ENCODE measurements at places on chromosomes 5 and 9.
A peak's percentile ranks its signal among the peaks of the same experiment; 100 is the strongest.

DNA sequence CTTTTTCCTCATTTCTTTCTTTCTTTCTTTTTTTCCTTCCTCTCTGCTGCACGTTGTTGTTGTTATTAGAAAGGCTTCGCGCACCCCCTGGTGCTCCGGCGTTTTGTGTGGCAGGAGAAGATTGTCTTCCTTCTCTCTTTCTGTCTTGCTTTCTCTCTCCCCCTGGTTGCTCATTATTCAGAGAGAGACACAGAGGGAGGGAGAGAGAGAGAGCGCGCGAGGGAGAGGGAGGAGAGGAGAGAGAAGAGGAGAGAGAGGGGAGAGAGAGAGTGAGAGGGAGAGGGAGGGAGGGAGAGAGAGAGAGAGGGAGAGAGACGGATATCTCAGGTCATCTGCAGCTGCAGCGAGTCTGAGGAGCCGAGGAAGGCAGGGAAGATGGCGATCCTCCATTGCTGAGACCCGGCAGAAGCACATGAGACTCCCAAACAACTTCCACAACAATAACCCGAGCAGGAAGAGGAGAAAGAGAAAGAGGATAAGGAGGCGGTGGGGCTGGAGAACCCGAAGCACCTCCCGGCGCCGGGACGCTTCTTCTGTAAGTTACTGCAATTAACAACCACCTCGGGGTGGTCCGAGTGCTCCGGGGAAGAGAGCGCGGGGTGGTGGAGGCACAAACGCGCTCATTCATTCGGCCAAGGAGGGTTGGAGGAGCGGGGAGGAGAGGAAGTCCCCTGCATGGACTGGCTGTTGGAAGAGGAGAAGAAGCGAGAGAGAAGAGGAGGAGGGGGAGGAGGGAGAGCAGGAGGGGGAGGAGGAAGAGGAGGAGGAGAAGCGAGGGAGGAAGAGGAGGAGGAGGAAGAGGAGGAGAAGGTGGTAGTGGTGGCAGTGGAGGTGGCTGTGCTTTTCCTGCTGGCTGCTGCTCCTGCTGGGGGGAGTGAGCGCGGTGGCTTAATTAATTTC, at the start of gene ZNF462:
Gene ZNF462 (plus strand): TSS at position 346 of the 900 bp plus-strand sequence. CDS start 60,218 bp downstream, outside the sequence.
- peak; percentile 81 for DNase-seq

DNA sequence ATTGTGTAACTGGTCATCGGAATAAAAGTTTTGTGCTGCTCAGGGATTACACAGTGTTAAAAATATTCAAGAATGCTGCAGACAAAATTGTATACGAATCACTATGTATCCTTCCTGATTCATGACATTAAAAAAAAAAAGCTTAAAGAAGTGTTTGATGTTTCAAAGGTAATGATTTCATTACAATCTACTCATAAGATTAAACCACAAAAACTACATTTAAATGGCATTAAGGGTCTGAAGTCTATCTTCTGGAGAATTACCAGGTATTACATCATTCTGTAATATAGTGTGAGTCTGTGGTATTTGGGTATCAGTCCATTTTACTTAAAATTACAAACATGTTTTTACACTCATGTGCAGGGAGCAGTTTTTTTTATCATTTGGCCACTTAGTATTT, 324.4 kb downstream of the NDUFS4 start:
- no peak for DNase-seq

DNA sequence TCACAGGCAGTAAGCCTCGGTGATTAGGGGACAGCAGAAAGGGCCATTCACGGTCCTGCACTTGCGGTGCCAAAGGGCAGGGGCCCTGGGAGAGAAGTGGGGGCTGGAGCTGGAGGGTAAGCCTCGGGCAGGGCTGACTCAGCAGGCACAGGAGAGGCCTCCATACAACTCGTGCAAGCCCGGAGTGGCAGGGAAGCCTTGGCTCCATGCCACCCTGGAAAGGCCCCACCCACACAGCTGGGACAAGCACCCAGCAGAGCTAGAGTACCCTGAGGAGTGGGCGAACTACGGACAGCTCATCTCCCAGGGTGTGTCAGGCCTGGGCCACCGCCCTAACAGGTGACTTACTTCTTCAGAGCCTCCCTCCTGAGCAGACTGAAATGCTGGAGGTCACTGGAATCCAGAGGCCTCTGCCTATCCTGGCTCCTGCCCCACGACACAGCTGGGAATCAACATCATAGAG, 5.6 kb upstream of the CAMK2A start:
- DNase-seq: no peak

DNA sequence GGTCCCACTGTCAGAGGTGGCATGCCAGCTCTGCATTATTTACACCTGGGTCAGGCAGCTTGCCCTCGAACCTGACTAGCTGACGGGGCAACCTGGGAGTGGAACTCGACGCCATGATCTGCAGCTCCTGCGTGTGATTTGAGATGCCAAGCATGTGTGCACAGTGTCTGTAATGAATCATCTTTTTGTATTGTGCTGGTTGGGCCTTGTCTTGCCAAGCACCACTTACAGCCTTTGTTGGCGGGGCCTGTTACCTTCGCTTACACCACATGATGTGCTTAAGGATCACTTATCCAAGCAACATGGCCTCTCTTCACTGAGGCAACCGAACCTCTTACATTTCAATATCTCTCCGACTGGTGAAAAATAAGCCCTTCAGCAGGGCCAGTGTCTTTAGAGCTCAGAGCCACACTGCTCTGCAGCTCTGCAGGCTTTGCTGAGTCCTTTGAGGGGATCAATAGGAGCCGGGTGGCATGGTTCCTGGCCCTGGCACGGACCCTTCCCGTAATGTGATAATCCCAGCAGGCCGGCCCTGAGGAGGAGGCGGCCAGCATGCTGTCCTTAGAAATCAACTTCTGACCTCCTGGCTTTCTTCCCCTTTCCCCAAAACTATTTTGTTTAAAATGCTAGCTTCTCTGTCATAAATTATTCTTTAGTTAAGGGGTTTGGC, 297.7 kb upstream of the CD180 start:
- peak; percentile 61 for DNase-seq

- DNase-seq: peak; percentile 32
Observed at GRCh38 chr9:135050072-135050990, 37.1 kb upstream of the OLFM1 start.

DNA sequence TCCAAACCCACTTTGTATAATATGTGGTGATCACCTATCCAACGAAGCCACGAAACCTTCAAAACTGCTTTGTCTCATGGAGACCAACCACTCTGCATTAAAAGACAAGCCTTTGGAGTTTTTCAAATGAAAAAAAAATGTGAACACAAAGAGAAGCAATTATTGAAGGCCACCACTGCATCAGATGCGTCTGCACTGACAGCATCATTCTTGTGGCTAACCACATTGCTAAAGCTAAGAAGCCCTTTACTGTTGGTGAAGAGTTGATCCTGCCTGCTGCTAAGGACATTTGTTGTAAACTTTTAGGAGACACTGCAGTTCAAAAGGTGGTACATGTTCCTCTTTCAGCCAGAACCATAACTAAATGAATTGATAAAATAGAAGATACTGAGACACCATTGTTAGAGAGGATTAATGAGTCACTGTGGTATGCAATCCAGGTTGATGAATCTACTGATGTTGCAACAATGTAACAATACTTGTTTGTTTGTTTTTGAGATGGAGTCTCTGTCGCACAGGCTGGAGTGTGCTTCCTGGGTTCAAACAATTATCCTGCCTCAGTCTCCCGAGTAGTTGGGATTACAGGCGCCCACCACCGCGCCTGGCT, 45.4 kb downstream of the TAF11L14 start:
- no peak for DNase-seq

- no peak for DNase-seq
Observed at GRCh38 chr5:178872302-178872701, 12.5 kb downstream of the ZNF354B start.

DNA sequence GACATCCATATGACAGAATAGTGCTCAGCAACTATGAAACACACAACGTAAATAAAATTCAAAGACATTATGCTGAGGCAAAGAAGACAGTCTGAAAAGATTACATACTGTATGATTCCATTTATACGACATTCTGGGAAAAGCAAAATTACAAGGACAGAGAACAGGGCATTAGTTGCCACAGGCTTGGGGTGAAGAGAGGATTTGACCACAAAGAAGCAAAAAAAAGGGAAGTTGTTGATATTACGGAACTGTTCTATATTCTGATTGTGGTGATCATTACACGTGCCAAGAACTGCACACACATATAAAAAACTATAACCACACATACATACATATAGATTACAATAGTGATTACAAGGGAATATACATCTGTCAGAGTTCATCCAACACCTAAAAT, 24.1 kb downstream of the CDK5RAP2 start:
- no peak for DNase-seq

- DNase-seq: no peak
Observed at GRCh38 chr5:14364576-14365472, 216.8 kb upstream of the OTULINL start.

GRCh38 chr9:107141967-107142366, 141.1 kb upstream of the RAD23B start:
- DNase-seq: no peak

GRCh38 chr9:133657120-133657661, 21.0 kb downstream of the DBH start:
- DNase-seq: no peak

DNA sequence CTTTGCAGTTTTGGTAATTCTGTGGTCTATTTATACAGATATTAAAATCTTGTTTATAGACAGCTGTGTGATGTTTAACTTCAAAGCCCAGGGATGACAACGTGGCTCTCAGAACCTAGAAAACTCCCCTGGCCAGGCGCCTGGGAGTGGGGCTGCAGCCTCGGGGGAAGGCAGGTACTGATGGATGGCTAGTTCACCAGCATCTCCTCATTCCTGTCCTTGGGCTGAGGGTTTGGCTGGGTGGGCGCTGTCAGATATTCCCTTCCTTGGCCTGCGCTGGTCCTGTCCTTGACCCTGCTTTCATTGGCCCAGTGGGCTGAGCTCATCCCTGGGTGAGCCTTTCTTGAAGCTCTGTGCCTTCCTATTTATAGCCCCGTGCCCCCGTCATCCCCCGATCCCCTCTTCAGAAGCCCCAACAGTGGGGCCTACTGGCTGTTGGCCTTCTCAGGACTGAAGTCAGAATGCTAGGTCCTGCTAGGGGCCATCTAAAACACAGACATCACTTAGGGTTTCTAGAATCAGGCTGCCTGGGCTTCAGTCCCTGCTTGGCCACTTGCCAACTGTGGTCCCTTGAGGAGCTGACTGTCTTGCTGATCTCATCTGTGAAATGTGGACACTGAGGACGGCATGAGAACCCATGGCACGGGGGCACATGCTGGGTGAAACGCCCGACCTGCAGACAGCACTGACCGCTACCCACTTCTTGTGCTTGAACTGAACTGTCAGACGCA, 20.9 kb downstream of the SH3GLB2 start:
- DNase-seq: no peak

DNA sequence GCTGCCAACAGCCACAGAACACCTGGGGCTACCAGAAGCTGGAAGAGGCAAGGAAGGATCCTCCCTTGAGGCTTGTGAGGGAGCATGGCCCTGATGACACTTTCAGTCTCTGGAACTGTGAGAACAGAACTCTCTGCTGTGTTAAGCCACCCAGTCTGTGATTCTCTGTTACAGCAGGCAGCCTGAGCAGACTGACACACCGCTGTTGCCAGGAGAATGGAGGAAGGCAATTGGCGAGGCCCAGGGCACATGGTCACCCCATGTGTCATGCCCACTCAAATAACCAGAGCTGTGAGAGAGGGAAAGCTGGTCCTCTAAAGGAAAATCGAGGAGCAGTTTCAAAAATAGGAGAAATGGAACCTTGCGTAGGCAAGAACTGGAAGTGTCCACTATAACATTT, 12.0 kb upstream of the KIF4B start:
- DNase-seq: no peak

- no peak for DNase-seq
Observed at GRCh38 chr9:84708400-84708799, 38.9 kb downstream of the NTRK2 start.

- DNase-seq: no peak
Observed at GRCh38 chr9:130483371-130483971, 38.7 kb downstream of the ASS1 start.

DNA sequence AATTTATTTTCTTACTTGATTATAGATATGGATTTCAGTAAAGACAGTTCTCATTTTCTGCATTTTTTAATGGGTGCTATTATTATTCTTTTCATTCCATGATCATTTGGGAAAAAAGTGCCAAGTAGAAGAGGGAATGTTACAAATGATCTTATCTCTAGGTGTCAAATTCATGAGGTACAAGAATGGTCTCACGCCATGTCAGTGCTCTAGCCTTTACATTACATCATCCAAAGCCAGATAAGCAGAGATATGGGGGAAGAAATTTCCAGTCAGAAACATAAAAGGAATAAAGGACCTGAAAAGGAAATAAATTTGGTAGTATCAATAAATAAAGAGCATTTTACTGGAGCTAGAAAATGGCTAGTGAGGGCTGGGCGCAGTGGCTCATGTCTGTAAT, 1544.2 kb upstream of the CDH6 start:
- no peak for DNase-seq

- DNase-seq: no peak
Observed at GRCh38 chr5:145984072-145984471, 47.7 kb downstream of the SH3RF2 start.

DNA sequence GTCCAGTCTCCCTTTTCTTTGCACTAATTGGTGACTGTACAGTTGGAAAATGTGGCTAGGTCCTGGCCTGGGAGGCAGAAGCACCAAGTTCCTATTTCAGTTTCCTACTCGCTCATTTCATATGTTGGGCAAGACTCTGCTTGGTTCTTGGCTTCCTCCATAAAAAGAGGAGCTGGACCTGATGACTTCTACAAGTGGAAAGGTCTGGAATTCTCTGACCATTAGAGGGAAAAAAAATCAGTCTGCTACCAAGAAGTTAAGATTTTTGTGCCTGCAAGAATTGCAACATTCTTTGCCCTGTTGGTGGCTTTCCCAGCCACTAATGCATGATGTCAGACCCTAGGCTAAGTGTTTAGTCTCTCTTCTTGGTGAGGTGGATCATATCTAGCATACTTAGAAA, 91.5 kb downstream of the WDR41 start:
- no peak for DNase-seq

DNA sequence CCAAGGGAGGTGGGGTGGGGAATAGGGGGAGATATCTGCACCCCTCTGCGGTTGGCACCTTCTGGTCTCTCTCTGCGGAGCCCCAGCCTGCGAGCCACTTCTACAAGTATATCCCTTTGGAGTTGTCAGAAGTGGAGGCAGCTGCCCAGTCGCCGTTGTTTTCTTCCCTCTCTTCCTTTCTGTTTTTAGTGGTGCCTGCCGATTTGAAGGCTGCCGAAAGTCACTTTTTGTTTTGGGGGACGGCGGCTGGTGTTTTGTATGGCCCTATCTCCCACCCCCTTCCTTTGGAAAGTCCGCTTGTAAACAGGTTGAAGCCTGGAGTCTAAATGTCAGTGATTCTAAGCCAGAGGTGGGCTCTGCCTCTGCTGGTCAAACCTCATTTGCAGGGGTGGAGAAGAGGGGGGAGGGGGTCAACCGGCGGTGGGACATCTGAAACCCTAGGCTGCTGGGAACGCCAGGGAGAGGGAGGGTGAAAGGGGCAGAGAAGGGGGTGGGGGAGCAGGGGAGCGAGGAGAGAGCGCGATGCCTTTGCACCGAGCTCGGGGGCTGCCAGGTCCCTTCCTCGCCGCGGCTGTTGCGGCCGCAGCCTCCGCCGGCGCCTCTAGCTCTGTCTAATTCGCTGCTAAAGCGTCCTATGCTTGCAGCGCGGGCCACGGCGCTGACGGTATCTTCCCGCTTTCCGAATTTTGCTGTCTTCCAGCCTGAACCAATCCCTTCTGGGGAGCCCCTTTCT, at the start of gene FGF10:
Gene FGF10 (minus strand): TSS at position 331 of the 733 bp plus-strand sequence. CDS start 738 bp downstream, outside the sequence.
- peak; percentile 79 for DNase-seq
